Osteoblast (primary cell): ENCODE measurements at places on chromosomes 4 and X.

DNA sequence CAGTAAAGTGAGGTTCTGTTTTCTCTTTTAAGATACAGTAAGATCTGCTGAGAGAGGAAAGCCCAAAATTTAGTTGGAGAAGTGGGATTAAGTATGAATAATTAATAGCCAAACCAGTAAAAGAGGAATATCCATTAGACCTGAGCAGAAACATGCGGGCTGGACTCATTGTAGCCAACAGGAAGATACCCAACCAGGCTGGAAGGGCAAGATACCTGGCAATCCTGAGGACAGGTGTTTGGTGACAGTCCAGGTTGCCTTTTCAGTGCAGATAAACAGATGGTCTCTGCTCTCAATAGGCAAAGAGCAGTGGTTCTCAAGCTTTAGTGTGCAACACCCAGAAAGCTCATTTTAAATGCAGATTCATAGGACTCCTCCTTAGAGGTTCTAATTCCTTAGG lies 980.8 kb upstream of the GRID2 start:
- no peak for DNase-seq

GRCh38 chr4:115514675-115515074 lies 401.3 kb upstream of the NDST4 start:
- no peak for DNase-seq

DNA sequence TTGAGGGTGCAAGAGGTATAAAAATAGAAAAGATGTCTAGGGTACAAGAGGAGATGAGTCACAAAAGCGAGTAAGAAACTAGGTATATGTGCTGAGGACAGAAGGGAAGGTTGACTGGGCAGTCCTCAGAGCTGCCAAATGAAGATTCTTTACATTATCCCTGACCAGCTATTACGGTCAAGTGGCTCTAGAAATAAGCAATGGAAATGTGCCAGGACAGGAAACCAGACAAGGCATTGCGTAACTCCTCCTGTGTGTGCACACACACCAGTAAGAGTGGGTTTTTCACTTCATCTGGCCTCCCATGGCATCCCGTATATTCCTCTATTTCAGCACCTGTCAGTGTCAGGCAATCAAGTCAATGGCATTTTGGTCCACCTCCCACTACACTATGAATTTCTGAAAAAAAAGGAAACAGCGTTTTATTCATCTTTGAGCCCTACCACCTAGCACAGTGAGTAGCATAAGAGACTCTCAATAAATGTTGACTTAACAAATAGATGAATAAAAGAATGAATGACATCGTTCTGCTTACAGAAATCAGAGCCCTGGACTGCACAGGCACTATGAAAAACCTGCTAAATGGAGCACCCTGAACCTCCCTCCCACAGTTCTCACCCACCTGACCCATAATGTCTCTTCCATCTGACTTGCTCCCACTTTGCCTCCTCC lies 62.6 kb upstream of the KLF3 start:
- DNase-seq = no peak

GRCh38 chr4:53552711-53553110 lies 38.6 kb downstream of the LNX1 start:
- no peak for DNase-seq

DNA sequence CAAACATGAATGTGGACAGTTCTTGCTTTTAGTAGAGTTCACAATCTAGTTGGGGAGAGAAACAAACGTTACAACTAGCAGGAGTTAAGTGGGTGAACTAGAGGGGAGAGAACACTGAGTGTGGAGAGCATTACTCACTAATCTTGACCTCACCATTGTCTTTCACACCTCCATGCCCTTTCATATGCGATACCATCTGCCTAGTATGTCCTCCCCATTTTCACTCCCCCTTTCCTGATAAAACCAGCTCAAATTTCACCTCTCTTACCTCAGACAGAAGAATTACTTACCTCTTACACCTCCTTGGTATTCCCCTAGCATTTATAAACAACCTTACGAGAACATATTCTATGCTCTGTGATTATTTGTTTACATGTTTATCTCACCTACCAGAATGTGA lies 53.6 kb downstream of the LAS1L start:
- no peak for DNase-seq
